Ascending aorta (tissue), 2 donors: ENCODE measurements at places on chromosomes 7 and 10. TPM values are rescaled to one million over a fixed set of nuclear protein-coding genes. Genes with fewer than 3 reads are reported as not detected.

Gene SH2B2
- 4.2 TPM for total RNA-seq

Gene OR2A12
- not detected for total RNA-seq

Gene INMT
- 51.8 TPM for total RNA-seq

Gene NME8
- 0.96 TPM for total RNA-seq

Gene ZNF518A
- total RNA-seq, result 7.1 TPM

Gene EGFR
- total RNA-seq, result 33.8 TPM

Gene ODAD2
- not detected for total RNA-seq

Gene CCDC172
- not detected for total RNA-seq

Gene LMOD2
- total RNA-seq, result not detected

Gene MARVELD1
- 43.7 TPM for total RNA-seq

Gene CLDN15
- total RNA-seq, result 27.7 TPM

Gene PRPS1L1
- total RNA-seq, result not detected

Gene CCDC6
- 21.1 TPM for total RNA-seq

Gene SPDYE8
- total RNA-seq, result not detected

Gene GJC3
- not detected for total RNA-seq

Gene CCL24
- not detected for total RNA-seq

Gene TMEM196
- total RNA-seq, result not detected

Gene CHAT
- total RNA-seq, result not detected

Gene MYOF
- 68.2 TPM for total RNA-seq

Gene CYP2C19
- not detected for total RNA-seq

Gene HMX3
- total RNA-seq, result not detected

Gene SPDYE1
- not detected for total RNA-seq

Gene ZNF12
- total RNA-seq, result 28.8 TPM

Gene ENTPD1
- total RNA-seq, result 41.6 TPM

Gene DPY19L1
- 190 TPM for total RNA-seq

Gene TMEM139
- total RNA-seq, result 11.5 TPM

Gene DENND2A
- 7.5 TPM for total RNA-seq

Gene ZNF117
- 6.4 TPM for total RNA-seq

Gene OR2A5
- total RNA-seq, result not detected

Gene CCDC7
- total RNA-seq, result 56.9 TPM

Gene ANXA8L1
- not detected for total RNA-seq

Gene ZNF273
- total RNA-seq, result 1.7 TPM

Gene ARMC3
- total RNA-seq, result not detected

Gene DYDC2
- total RNA-seq, result not detected

Gene RRP12
- 5.9 TPM for total RNA-seq

Gene OR2F2
- total RNA-seq, result not detected

Gene PNLIPRP1
- not detected for total RNA-seq

Gene CYP3A7
- not detected for total RNA-seq

Gene PDCD4
- total RNA-seq, result 10.3 TPM

Gene GNAT3
- total RNA-seq, result not detected

Gene ANKRD22
- total RNA-seq, result not detected

Gene JAKMIP3
- not detected for total RNA-seq

Gene ERVW-1
- total RNA-seq, result not detected

Gene AKR1C8
- not detected for total RNA-seq

Gene GATA3
- not detected for total RNA-seq

Gene ZNF3
- total RNA-seq, result 6.9 TPM

Gene OR2A7
- total RNA-seq, result 4.9 TPM

Gene TET1
- 3.9 TPM for total RNA-seq

Gene PLAC9
- total RNA-seq, result 221 TPM

Gene SFTPD
- not detected for total RNA-seq

Gene CADPS2
- total RNA-seq, result 31.8 TPM

Gene PCDH15
- not detected for total RNA-seq

Gene EPHA1
- total RNA-seq, result not detected

Gene NAT16
- total RNA-seq, result not detected

Gene PTPRN2
- 7.3 TPM for total RNA-seq

Gene UFSP1
- total RNA-seq, result 0.53 TPM

Gene TRIL
- total RNA-seq, result 13.5 TPM

Gene TRIM73
- total RNA-seq, result 5.2 TPM

Gene CPN1
- total RNA-seq, result not detected
